ENCODE measurements at places on chromosomes 13 and 19. TPM values are rescaled to one million over a fixed set of nuclear protein-coding genes. Genes with fewer than 3 reads are reported as not detected.

DNA sequence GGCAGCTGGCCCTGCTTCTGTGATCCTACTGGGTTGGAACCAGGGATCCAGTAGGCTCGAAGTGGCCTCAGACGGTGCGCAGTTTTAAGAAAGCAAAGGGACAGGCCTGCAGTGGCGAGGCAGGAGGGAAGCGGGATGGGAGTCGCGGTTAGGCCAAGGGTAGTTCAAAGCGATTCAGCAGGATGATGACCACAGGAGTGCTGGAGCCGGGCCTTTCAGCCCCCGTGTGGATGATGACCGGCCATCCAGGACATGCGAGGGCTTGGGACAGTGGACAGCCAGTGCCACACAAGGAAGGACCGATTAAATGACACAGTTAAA is 854 bp downstream of the RNASEH2B start:
- no peak for DNase-seq

DNA sequence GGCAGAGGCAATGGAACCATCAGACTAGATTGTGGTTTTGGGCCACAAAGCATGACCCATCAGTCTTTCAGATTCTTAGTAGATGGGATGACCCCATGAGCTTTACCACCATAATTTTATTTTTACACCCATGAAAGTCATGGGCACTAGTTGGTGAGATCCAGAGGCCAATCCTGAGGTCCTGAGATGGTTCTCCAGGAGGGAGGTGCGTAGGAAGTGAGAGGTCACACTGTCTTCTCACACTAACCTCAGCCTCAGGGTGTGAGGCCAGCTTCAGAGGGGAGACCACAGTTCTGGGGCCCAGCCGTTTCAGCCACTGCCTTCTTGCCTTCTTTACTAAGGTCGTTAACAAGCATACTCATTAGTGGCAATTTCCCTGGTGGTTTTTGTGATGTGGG is 106.4 kb downstream of the AKAP11 start:
- DNase-seq, result no peak

DNA sequence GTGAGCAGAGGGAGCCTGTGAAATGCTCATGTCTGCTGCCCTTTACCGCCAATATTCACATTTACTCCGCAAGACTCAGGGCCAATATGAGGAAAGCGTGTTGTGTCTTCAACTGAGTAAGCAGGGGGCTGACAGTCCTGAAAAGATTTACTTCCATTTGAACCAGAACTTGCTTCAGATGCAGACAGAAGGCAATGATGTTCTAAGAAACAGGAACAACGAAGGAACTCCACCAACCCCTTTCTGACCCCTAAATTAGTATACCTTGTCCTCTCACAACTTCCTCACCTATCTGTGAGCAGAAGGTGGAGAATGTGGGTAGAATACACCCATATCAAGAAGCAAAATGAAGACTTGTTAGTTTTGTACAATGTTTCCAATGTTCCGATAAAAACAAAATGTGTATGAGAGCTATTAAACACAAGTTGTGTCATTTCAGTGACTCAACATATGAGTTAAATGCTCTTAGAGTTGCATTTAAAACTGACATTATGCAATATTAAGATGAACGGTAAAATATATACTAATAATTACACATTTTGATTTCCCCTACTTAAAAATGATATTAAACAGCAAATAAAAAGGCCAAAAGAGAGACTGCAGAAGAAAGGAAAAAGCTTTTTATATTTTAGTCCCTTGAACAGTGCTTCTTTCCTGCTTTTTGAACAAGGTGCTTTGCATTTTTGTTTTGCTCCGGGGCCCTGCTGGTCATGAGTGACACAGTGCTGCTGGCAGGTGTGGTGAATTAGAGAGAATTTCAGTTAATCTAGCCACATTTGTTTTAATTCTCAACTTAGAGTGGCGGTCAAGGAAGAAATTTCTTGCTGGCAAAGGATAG is 16.0 kb downstream of the TMEM272 start:
- no peak for DNase-seq

GRCh38 chr13:94433055-94433961 is 46.2 kb downstream of the DCT start:
- no peak for DNase-seq

GRCh38 chr13:112771877-112772538 is 82.2 kb downstream of the ATP11A start:
- DNase-seq, result no peak

- no peak for DNase-seq
Observed at GRCh38 chr13:107088061-107088460, 520.1 kb upstream of the ARGLU1 start.

ZNF701 gene
- 17.5 TPM for total RNA-seq

DNA sequence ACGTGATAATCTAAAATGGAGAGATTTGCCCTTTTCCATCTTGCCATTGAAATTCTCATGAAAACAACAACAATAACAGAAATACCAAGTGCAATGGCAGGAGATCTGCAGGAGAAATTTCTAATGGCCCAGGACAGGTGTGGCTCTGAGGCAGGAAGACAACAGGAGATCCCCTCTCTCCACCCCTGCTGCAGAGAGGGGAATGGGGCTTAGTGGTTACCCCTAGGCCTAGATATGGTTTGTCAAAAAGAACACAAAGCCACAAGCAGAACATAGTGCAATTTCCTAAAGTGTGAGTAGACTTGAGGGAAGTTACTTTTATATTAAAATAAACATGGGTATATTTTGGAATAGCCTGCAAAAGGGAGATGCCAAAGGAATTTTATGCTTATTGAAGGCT is 369.5 kb downstream of the KCNRG start:
- no peak for DNase-seq

KLK2 gene
- total RNA-seq, result not detected

KL gene
- 2.5 TPM for total RNA-seq

GRCh38 chr13:77789376-77789775 is 91.9 kb downstream of the SLAIN1 start:
- DNase-seq, result no peak

GRCh38 chr19:33394006-33394722 is 20.7 kb downstream of the CEBPG start:
- no peak for DNase-seq

GRCh38 chr13:33167491-33167890 is 118.1 kb downstream of the STARD13 start:
- DNase-seq, result no peak

GRCh38 chr19:648904-649801 is 9.5 kb downstream of the FGF22 start:
- DNase-seq, result no peak

B3GLCT gene
- total RNA-seq, result 13.4 TPM

DNA sequence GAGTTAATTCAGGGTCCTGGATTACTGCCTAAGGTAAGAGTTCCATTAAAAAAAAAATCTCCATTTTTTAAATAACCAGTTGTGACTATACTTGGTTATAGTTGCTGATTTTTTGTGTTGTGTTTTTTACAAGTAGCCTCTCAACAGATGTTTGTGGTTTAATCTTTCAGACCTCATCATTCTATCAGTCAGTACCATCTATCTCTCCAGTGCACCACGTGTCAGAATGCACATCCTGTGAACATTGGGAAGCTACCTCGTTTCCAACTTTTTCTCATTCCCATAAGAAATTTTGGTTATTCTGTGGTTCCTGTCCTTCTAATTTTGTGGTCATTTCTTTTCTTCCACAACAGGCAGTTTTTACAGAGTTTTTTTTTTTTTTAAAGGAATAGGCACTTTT is 39.2 kb downstream of the WDFY2 start:
- DNase-seq, result no peak

ACTMAP gene
- total RNA-seq, result 1.3 TPM

DNA sequence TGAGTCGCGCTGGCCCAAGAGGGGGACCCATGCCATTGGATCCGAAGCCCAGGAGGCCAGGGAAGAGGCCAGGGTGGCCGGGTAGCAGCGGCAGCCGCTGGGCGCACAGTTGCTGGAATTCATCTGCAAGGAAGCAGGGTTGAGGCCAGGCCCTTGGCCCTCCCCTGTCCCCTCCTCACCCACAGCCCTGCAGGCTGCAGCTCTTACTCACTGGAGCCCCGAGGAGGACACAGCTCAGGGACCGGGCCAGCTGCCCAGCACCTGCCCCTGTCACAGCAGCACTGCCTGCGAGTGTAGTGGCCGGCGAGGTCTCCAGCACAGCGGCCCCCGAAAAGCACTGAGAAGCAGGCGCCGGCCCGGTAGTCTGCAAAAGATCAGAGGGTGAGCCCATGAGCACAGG is 11.2 kb downstream of the FBN3 start:
- no peak for DNase-seq

- no peak for DNase-seq
Observed at GRCh38 chr13:29857085-29857484, 6.7 kb upstream of the UBL3 start.

PEAK3 gene
- total RNA-seq, result 0.20 TPM

GRCh38 chr13:46077265-46077664 is 24.7 kb upstream of the ZC3H13 start:
- no peak for DNase-seq

KLK14 gene
- total RNA-seq, result 9.5 TPM

C3 gene
- total RNA-seq, result 65.4 TPM

DNA sequence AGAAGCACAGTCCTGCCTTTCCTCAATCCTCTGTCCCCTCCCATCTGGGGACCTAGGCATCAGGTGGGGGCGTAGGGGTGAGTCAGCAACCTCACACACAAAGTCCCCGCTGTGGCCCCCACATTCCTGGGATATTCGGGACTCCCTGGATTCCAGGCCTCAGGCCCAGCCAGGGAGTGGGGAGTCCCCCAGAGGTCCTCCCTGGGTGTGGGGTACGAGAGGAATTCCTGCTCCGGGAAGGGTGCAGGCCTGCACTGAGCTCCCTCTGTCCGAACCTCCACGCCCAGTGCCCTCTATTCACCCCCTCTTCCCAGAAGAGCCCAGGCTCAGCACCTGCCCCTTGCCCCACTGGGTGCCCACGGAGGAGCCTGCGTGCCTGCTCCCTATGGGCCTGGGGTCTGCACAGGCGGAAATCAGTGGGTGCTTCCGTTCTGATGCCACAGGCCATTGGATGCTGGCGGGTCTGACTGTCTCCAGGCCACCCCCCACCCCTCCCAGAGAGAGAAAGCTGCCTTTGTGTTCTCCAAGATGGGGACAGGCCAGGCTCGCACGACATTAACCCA is 3.4 kb downstream of the CADM4 start:
- DNase-seq, result no peak

IL17D gene
- total RNA-seq, result 5.9 TPM

DNA sequence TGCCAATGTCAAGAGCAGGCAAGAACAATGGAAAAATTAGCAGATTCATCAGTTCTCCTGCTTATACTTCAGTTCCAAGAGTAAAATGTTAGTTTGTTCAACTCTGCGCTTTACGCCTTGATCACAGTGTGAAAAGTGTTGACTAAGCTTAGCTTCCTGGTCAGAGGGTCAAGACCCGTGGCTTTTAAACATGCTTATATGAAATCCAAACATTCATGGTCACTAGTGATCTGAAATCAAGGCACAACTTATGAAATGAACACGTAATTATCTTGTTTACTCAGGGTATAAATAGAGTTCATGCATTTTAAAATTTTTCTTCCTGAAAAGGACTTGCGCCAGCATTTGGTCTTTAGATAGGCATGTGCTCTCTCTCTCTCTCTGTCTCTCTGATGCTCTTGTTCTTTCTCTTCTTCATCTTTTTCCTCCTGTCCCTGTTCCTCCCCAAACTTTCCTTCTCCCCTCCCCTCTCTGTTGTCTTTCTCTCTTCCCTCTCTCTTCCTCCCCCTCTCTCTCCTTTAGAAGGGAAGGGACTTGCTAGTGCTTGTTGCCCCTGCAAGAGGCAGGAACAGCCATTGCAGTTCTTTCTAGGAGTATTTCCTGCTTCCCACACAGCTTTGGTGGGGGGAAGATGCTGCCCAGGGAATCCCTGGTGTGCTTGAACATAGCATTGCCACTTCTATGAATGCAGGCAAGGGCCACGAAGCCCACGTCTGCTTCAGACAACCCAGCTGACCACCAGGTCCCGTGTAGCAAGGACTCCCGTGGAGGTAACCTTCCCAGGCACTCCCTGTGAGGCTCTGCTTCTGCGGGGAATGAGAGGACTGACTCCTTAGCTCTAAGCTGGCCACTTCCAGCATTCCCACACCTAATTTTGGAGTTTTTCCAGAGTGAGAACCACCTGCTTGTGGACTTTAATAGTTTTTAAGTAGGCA is 7.1 kb upstream of the ZNF536 start:
- DNase-seq, result no peak

DNA sequence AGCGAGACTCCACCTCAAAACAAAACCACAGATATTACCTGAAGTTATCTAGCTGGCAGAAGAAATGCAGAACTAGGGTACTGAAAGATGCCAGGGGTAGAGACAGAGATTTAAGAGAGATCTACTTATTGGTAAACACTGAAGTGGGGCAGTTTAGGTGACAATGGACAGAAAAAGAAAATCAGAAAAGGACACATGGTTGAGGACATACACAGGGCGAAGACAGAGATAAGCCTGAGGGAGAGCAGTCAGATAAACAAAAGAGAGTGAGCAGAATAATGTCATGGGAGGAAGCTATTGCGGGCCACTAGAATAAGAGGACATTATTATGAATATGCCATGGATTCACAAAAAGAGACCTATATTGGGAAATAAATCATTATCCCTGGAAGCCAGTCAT is 3.3 kb downstream of the NEK5 start:
- no peak for DNase-seq

DNA sequence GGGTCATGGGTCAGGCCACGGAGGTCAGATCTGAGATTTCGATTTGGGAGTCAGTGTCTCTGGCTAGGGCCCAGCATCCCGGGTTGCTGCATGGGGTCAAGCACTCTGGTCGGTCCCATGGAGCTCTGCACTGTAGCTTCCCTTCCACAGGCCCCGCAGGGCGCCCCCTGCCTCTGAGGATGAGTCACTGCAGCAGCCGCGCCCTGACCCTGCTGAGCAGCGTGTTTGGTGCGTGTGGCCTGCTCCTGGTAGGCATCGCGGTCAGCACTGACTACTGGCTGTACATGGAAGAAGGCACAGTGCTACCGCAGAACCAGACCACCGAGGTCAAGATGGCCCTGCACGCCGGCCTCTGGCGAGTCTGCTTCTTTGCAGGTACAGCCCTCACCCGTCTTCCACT is 3.6 kb downstream of the CACNG7 start:
- no peak for DNase-seq

DNA sequence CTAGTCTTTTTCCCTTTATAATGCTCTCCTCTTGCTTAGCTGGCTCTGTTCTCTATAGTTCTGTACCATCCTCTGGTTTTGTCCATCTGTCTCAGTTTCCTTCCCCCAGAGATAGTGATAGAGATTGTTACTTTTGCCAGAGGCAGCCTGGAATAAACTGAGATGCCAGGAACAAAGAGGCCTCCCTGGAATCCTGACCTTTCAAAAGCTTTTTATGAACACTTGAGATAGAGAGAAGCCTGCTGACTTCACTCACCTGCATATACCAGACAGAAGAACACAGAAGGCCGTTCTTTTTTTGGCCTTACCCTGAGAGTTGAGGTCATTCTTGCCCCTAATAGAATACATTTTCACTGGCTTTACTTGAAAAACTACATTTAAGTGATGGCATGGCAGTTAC is 150.2 kb downstream of the LHFPL6 start:
- DNase-seq, result no peak

C5AR1 gene
- 3.3 TPM for total RNA-seq
